Activated gamma-delta T cell (primary cell): ENCODE measurements at places on chromosomes 16 and 17.

- DNase-seq = no peak
Measured at GRCh38 chr17:247767-248166, 66.3 kb upstream of the DOC2B start.

GRCh38 chr17:56499799-56500388 is 93.6 kb upstream of the NOG start:
- DNase-seq = no peak

DNA sequence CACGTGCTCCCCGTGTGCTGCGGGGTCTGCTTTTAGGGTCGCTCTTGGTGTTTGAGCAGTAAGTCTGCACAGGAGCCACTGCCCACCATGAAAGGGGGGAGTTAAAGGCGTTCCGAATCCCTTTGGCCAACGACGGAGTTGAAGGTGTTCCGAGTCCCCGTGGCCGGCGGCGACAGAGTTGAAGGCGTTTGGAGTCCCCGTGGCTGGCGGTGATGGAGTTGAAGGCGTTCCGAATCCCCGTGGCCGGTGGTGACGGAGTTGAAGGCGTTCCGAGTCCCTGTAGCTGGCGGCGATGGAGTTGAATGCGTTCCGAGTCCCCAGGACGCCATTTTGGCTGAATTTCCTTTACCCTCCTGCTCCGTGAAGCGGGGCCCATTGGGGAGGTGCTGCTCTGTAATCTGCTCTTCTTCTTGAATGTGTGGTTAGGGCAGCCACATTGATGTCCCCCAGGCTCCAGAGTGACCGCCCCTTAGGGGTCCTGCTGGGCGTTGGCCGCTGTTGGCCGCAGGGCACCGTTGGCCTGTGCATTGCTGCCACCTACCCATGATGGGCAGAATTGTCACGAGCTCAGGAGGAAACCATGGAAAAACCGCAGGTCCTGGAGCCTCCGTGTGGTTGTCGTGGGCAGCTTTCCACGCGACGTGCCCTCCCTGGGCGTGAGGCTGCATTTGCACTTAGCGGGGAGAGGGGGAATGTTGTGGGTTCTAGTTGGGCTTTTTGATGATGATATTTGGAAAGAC is 73.7 kb upstream of the ZNF750 start:
- no peak for DNase-seq

DNA sequence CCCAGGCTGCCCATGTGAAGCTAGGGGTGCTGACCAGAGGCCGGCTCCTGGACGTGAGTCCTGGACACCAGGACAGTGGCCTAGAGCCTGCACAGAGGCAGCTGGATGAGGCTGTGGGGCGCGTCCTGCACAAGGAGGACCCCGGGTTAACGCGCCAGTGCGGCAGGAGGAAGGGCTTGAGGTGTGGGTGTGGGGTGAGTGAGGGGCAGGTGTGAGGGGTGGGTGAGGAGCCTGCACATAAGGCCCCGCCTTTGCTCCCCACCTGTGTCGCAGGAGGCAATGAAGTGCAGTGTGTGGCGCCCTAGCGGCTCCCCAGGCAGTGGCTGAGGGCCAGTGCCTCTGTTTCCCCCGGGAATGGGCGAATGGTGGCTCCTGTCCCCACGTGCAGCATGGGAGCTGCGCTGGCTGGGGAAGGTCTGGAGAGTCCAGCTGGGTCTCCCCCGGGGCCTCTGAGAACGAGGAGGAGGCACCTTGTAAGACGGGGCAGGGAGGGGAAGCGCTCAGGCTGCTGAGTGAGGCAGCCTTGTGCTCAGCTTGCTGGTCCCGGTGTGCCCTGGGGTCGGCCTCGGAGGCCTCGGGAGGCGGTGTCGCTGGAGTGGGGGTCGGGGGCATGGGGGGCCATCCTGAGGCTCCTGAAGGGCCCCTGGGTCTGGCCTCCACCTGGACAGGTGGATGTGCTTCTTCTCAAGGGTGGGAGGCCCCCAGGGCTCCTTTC is 3.2 kb downstream of the CD7 start:
- no peak for DNase-seq

DNA sequence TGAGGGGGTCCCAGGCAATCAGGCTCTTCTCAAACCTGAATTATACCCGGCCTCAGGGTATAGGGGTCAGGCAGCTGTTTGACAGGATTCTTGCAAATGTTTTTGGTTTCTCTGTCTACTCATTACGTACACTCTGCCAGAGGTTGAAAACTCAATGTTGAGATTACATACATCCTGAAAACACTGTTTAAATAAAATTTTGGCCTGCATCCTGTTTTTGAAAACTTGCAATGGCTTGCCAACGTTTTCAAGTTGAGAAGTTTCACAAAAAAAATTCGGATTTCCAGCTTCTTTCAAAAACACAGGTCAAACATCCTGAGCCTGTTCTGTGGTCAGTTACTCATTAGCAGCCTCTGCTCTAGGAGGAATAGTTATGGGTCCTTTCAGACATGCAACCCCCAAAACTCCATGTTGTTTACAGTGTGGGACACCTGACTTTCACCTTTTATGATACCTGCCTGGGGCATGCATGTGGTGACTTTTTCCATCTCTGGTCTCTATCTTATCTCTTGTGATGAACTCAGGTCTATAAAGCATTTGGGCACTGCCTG is 577.8 kb downstream of the WWOX start:
- DNase-seq = no peak

GRCh38 chr17:2401426-2402221 is 764 bp upstream of the MNT start:
- peak; percentile 99 for DNase-seq

GRCh38 chr16:56252835-56253234 is 61.5 kb downstream of the GNAO1 start:
- no peak for DNase-seq

GRCh38 chr17:1473170-1473569 is 17.1 kb upstream of the CRK start:
- DNase-seq = no peak

- peak; percentile 54 for DNase-seq
Measured at GRCh38 chr17:47698749-47699535, 5.0 kb downstream of the TBKBP1 start.

DNA sequence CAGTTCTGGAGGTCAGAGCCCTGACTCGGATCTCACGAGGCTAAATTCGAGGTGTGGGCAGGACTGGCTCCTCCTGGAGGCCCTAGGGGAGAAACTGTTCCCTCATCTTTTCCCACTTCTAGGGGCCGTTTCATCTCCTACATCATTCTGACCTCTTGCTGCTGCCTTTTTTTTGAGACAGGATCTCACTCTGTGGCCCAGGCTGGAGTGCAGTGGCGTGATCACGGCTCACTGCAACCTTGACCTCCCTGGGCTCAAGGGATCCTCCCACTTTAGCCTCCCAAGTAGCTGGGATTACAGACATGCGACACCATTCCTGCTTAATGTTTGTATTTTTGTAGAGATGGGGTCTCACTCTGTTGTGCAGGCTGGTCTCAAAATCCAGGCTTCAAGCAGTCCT is 244.1 kb upstream of the GSE1 start:
- DNase-seq = no peak

GRCh38 chr16:59341368-59341767 is 607.3 kb upstream of the GOT2 start:
- DNase-seq = no peak

GRCh38 chr16:10514369-10515055 is 65.9 kb downstream of the EMP2 start:
- DNase-seq = no peak

DNA sequence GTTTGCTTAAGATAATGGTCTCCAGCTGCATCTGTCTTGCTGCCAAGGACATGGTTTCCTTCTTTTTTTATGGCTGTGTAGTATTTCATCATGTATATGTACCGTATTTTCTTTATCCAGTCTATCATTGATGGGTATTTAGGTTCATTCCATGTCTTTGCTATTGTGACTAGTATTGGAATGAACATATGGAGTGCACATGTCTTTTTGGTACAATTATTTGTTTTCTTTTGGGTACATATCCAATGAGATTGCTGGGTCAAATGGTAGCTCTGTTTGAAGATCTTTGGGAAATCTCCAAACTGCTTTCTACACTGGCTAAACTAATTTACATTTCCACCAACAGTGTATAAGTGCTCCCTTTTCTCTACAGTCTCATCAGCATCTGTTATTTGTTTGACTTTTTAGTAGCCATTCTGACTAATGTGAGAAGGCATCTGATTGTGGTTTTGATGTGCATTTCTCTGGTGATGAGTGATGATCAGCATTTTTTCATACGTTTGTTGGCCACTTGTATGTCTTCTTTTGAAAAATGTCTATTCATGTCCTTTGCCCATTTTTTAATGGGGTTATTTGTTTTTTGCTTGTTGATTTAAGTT is 66.2 kb downstream of the TNFRSF13B start:
- no peak for DNase-seq

DNA sequence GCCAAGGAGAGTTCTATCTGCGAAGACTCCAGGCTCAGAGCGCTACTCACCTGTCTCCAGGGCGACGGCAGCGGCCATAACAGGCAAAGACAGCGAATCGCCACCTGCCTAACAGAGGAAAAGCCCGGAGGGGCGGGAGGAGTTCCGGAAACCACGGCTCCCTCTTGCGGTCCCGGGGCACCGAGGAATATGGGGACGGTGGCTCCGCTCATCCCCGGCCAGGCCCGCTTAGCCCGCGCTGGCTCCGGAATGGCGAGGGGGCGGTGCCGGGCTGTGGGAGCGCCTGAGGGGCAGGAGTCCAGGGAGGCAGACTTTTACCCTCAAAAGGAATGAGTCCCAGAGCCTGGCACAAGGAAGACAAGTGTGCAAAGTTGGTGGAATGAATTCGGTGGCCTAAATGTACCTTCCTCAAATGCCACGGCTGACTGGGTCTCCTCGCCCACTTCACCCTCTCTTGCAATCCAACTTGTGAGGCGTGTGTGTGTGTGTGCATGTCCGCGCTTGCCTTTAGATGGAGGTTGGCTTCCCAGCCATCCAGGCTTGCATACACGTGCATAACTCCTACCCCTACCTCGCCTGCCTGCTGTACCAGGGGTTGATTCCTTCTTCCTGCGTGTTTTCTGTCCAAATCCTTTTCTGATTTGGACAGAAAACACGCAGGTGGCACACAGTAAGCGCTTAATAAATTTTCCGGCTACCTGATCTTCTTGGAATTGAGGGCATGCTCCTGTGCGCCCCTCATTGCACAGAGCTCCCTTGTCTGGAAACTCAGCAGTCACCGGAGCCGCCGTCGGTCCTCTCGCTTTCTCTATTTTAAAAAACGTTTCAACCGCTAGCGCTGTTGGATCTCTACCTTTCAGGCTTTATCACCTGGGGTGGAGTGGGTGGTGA is 3.5 kb downstream of the C17orf100 start:
- DNase-seq = no peak

- no peak for DNase-seq
Measured at GRCh38 chr17:74077231-74077630, 126.2 kb upstream of the RPL38 start.

DNA sequence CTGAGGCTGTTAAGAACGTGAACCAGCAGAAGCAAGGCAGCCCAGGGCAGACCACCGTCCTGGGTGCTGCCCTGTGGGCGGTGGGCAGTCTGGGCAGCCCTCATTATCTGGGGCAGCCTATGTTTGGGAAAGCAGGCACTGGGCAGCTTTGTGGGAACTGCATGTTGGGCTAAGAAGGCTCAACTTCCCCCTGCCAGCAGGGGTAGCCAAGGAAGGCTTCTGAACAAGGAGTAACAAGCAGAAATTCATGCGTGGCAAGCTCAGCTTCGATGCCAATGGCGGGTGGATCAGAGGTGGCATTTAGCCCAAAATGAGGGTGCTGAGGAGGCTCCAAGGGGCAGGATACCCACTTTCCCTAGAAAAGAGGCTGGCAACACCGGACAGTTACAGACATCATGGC is 42.7 kb upstream of the METRNL start:
- DNase-seq = no peak

- DNase-seq = no peak
Measured at GRCh38 chr16:67464565-67464964, 16.4 kb downstream of the ATP6V0D1 start.

DNA sequence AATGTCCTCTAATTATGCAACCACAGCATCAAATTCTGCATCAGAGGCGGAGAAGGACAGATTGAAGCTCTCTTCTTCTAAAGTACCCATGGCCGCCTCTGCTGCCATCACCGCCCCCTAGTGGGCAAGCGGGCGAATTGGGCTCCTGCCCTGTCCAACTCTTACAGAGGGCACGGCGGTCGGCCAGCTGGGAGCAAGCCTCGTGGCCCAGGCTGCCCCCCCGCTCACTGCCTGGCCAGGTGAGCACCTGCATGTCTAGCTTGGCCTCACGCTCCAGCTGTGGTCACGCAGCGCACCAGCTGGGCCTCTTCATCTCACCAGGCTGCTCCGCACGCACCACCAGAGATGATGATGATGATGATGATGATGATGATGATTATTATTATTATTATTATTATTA is 146.1 kb upstream of the TOM1L1 start:
- DNase-seq = peak; percentile 1

DNA sequence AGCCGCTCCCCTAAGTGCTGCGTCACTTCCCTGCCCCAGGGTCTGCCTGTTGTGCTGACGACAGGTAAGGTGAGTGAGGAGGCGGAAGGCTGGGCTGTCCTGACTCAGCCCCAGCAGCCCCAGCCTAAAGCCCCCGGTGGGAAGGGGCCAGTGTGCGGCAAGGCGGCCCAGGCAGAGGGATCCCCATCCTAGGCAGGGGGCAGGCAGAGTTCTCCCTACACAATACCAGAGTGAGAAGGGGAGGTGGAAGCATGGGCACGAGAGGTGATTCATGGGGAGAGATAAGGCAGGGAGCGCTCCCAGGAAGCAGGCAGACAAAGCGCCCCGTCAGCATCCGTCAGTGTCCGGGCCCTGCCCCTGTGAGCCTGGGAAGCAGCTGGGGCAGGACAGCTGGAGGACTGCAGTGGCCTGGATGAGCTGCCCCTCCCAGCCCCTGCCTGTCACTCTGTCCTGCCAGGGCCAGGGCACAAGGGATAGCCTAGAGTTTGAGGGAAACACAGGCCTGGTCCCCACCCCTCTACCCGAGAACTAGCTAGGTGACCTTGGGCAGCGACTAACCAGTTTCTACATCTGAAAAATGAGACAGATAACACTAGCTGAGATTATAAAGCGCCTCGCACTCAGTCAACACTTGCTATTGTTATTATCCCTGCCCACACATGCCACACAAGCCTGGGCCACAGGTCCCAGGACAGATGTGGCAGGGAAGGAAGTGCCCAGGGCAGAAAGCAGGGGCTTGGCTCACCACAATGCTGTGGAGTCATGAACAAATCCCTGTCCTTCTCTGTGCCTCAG is 3.8 kb downstream of the FAM83G start:
- no peak for DNase-seq

DNA sequence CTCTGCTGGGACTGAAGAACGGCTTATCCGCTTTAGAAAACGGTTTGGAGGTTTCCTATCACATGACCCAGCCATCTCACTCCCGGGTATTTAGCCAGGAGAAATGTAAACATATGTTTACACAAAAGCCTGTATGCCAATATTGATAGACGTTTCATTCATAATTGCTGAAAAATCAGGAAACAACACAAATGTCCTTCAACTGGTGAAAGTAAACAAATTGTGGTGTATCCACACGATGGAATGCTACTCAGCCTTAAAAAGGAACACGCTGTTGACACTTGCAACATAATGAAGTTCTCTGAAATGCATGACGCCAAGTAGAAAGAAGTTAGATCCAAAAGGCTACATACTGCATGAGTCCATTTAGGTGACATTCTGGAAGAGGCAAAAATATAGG is 157.6 kb downstream of the SLC39A11 start:
- DNase-seq = no peak

GRCh38 chr16:69486724-69487123 is 62.3 kb downstream of the CYB5B start:
- DNase-seq = no peak

- DNase-seq = no peak
Measured at GRCh38 chr17:56624309-56624708, 30.8 kb downstream of the NOG start.
